CD4-positive, CD25-positive, alpha-beta regulatory T cell (primary cell): ENCODE measurements at places on chromosomes 3 and 15.

GRCh38 chr3:169604568-169604967 lies 58.9 kb downstream of the MECOM start:
- no peak for DNase-seq

DNA sequence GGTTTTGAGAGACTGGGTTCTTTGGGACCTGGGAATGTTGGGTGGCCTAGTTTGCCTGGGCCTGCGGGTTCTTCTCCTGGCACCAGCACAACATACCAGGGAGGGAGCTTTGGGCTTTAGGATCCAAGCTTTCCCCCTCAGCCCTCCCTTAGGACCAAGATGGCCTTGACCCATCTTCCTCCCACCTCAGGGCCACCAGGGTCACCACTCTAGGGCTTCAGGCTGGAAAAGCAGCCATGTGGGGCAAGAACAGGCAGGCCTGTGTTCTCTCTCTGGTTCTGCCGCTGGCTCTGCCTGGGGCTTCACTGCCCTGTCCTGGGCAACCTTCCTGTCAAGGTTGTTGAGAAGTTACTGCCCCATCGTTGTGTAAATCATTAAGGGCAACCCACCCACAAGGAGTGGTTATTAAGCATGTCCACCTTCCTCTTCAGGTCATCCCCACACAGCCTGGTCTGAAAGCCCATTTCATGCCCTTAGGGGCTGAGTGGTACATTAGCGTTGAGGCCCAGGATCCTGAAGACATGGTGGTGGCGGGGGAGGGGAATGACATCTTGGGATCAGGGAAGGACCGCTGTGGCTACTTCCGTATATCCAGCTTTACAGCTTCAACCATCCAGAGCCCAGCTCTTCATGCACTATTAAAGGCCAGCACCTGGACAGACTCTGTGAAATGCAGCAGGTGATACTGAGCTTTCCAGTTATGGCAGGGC lies 652 bp downstream of the DUOX1 start:
- DNase-seq: no peak

DNA sequence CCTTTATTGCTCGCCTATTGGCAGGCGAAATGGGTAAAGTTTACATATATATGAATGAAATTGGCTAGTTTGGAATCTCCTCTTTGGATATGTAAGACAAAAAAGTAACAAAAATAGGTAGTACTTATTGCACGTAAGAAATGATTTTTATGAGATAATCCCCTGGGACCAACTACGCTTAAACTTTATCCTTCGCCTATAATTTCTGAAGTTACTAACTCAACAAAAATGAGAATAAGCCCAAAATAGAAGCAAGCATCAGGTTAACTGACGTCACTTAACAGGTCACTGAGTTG lies 438 bp upstream of the SLC49A4 start:
- DNase-seq: no peak

- no peak for DNase-seq
Observed at GRCh38 chr15:51803965-51804364, 25.5 kb upstream of the TMOD3 start.

- DNase-seq: no peak
Observed at GRCh38 chr3:132017137-132017536, 17.7 kb downstream of the CPNE4 start.

DNA sequence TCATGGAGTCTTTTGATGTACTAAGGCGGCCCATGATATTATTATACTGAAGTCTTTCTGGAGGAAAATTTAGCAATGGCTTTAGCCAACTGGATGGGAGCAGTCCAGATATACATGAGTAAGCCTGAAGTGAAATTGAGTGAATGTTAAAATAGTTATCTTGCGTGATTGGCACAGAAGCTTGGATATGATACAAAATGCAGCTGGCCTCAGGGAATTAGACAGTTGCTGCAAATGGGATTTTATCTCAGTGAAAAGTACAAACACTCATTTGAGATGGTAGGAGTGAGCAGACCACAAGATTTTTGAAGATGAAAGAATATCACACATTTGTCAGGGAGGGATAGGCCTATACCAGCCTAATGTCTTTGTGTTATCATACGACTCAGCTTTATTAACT lies 8.9 kb downstream of the LMOD3 start:
- no peak for DNase-seq

- no peak for DNase-seq
Observed at GRCh38 chr15:25763331-25763751, 99.8 kb downstream of the ATP10A start.

GRCh38 chr15:49247556-49248110 lies 77.6 kb downstream of the GALK2 start:
- no peak for DNase-seq

DNA sequence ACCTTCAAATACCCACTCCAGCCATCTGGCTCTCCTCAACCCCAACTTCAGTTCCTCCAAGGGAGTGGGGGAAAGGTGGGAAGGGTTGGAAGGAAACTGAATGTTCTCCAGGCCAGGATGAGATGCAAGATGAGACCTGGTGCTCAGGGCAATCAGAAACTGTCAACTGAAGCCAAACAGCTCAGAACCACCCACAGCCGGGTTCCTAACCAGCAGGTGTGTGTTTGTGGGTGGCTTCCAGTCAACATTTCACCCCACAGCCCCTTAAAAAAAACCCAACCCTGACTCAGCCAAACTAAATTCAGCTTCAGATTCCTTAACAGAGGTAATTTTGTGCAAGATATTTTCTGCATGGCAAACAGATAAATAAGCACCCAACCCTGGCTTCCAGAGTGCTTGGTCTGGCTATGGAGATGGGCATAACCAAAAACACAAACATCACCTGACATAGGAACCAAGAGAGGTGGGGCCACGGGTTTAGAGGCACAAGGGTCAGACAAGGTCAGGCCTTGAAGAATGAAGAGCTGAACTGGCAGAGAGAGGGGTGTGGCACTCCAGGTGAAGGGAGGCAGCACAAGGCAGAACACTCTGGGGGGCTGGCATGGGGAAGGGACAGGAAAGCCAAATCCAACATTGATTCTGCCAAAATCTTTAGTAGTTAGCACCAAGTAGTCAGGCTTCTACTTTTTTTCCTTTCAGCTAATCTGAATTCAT lies 34.7 kb downstream of the ZNF445 start:
- DNase-seq: no peak

- no peak for DNase-seq
Observed at GRCh38 chr3:172115787-172116186, 76.4 kb downstream of the FNDC3B start.

GRCh38 chr3:32706348-32707025 lies 21.5 kb downstream of the CNOT10 start:
- DNase-seq: no peak

DNA sequence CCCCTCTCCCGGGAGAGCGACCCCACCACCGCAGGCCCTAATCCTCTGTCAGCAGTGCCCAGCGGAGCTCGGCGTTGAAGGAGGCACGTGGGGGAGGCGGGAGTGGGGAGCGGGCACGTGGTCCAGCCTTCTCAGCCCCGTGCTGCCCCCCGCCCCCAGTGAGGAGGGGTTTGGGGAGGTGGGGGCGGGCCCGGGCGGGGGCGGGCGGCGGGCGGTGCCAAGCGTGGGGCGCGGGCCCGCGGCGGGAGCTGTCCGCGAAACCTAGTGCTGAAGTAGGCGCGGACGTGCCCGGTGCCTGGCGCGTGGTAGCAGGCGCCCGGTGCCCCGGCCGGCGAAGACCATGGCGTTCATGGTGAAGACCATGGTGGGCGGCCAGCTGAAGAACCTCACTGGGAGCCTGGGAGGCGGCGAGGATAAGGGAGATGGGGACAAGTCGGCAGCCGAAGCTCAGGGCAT lies at the start of gene CPLX3:
Gene CPLX3 (plus strand): TSS at position 264 of the 456 bp plus-strand sequence. CDS start 77 bp downstream, at position 341.
- DNase-seq: no peak
